ENCODE measurements at places on chromosomes 5 and 9.

DNA sequence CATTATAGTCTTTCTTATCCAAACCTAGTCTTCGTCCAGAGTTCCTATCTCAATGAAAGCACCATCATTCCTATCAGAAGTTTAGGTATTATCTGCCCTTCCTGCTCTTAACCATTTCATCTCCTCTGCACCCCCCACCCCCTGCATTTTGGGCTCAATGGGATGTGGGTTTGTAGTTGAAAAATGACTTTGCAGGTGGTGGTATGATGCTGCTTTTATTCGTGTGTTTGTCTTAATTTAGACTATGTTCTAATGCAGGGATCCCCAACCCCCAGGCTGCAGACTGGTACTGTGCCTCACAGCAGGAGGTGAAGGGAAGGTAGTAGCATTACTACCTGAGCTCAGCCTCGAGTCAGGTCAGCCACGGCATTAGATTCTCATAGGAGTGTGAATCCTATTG lies 49.4 kb upstream of the ZNF608 start:
- DNase-seq: no peak

DNA sequence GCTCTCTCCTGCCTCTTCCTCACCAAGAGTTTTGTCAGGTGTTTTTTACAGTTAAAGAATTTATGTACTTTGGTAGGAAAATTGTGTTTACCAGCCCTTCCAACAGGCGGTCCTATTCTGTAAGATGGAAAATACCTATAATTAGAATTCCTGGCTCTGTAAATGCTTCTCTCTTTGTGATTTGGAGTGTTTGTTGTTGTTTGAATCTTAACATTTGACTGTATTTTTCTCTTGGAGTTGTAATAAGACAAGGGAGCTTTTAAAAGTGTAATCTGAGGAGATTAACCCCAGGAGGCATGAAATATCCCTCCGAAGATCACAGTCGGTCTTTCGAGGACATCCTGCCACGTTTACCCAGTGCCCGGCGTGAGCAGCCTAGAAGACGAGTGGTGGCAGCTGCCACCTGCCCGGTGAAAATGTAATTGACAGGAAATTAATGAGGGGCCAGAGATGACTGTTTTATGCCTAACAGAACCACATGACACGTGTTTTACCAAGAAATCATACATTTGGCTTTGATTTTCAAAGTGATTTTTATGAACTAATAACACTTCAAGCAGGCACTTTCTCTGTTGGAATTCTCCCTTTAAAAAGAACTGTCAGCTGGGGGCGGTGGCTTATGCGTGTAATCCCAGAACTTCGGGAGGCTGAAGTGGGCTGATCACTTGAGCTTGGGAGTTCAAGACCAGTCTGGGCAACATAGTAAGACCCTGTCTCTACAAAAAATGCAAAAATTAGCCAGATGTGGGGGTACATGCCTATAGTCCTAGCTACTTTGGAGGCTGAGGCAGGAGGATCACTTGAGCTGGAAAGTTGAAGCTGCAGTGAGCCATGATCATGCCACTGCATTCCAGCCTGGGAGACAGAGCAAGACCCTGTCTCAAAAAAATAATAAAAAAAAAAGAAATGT lies 20.0 kb downstream of the ANKRD33B start:
- DNase-seq: no peak

DNA sequence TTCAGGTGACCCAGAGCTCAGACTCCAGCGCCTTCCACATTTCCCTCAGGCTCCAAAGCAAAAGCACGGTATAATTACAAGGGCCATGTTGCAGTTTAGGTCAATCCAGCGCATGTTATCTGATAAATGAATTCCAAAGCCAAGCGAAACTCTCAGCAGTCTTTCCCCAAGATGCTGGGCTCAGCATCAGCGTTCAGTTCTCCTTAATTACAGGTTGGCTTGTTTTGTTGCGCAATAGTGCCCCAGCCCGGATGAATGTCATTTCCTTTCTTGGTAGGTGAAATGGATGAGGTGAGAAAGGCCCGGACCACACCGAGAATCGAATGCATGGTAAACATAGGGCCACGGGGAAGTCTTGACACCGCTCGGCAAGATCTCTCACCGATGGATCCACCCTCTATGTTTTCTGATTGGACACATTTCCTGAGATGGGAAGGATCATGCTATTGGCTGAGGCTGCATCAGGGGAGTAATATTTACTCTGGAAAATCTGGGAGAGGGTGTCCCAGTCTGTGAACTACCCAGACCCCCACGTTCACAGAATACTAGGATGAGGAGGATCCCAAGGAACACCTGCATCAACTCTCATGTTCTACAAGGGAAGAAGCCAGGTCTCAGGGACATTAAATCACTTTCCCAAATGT lies 221.2 kb upstream of the ANKRD55 start:
- no peak for DNase-seq

DNA sequence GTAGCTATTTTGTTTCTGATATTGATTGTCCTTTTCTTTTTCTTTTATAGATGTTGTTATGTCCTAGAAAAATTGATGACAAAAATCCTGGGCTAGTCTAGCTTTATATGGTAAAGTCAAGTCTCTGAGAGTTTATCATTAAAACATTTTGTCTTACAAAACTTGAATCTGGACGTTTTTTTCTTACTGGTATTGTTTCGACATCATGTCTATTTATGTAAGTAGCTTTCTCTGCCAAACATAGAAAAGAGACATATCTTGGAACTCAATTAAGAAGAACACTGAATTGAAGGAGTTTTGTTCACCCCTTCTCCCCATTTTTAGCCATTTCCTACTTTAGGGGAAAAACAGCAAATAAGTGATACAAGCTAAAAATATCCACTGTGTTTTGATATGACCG lies 151.5 kb downstream of the ISOC1 start:
- DNase-seq: no peak

DNA sequence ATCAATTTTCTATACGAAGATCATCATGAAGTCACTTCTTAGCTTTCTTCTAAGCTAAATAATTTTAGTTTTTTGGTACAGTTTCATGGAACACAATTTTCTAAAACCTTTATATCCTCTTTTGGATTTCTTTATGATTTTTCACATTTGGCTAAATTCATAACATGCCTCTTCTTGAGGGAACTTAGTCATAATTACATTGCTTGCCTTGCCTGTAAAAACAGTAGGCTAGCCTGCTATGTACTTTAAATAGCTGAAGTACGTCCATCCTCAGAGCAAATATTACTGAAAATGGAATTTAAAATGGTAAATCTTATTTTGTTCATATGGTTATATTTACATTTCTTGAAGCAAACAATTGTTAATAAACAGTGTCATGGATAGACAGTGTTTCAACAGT lies 225.0 kb downstream of the VPS13A start:
- DNase-seq: no peak

GRCh38 chr9:105963343-105964099 lies 269.2 kb downstream of the TMEM38B start:
- no peak for DNase-seq

DNA sequence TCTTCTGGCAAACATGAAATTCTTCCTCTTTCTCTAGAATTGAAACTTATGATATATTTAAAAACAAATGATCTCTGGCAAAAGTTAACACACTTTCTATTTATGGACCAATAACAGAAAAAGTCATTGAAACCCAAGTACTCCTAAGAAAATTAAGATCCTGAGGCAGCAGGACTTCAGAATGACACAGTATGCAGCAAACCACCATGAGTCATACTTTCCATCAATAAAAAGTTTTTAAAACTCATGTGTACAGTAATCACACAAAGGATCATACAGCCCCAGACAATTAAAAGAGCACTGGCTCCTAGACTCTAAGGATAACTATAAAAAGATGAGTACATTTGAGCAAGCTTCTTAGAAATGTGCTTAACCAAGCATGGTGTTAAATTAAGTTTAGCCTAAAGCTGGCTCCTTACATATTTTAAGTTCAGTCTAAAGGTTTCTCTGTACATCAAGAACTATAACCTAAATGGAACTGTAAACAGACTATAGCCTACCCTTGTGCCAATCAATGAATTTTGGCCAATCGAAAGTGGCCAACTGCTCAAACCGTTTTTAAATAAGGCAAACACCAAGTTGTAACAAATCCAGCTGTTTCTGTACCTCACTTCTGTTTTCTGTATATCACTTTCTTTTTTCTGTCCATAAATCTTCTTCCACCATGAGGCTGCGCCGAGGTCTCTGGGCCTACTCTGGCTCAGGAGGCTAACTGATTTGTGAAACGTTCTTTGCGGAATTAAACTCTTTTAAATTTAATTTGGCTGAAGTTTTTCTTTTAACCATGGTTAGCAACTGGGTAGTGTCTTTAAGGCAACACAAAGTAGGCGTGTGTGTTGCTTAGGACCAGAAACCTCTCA lies 232.1 kb upstream of the PIK3R1 start:
- no peak for DNase-seq

DNA sequence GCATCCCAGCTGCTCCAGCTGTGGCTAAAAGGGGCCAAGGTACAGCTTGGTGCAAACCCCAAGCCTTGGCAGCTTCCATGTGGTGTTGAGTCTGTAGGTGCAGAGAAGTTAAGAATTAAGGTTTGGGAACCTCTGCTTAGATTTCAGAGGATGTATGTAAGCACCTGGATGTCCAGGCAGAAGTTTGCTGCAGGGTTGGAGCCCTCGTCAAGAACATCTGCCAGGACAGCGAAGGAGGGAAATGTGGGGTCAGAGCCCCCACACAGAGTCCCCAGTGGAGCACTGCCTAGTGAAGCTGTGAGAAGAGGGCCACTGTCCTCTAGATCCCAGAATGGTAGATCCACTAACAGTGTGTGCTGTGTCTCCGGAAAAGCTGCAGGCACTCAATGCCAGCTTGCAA lies 236.2 kb upstream of the ADRA1B start:
- DNase-seq: no peak

- DNase-seq: no peak
These were observed 57.9 kb upstream of the CCNG1 start for GRCh38 chr5:163379298-163380155.

GRCh38 chr5:126000507-126000906 lies 422.7 kb upstream of the GRAMD2B start:
- DNase-seq: no peak

GRCh38 chr5:609506-609905 lies 2.6 kb upstream of the CEP72 start:
- DNase-seq: no peak

DNA sequence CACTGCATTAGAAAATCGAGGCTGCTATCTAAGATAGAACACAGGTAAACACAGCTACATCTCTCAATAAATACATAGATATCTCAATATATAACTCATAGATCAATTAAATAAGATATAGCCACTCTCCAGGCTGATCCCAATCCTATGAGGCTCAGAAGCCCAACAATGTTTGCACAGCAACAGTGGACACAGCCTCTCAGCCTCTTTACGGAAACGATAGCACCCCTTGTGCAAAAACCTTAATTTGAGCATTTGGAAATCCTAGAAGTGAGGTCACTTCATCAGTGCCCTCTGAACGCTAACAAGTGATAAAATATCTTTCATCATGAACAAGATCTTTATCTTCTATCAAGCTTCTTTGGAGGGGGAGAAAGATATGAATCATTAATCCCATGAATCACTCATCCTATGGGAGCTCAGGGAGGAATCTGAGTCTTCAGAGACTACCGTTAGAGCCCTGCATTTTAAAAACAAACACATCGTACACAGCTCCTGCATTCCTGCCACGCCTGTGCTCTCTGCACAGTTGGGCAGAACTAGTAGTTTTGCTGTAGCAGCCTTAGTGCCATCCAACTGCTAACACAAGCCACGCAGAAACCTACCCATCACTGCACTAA lies 71.4 kb downstream of the MED27 start:
- no peak for DNase-seq

DNA sequence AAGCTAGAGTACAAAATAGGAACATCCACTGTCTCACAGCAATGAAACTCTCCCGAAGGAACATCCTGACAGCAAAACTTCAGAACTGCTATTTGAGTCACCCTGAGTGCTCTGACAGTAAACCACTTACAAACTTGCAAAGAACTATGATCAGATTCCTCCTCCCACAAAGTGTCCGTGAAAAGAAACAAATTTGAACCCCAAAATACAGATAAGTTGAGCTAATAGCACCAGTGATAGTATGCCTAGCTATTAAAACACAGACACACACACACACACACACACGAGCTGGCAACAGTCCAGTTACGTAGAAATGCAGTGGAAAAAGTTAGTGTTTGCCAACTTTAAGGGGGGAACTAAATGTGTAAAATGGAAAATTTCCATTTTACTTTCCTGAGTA lies 3.1 kb upstream of the GLIS3 start:
- no peak for DNase-seq

DNA sequence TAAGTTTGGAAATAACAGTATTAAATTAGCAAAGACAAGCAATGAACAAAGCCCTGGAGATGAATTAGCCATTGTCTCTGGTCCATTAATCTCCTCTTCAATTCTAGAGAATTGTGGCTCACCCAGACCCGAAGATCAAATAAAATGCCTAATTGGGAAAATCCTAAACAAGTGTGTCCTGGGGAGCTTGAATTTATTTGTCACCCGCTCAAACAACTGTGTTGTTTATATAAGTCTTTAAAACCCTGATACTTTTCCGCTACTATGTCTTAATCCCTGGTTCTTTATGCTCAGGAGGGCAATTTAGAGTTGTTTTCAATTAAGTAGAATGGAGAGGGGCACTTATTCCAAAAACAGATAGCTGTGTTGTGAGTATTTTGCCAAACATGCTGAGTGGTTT lies 128.4 kb downstream of the ANXA1 start:
- DNase-seq: no peak

- no peak for DNase-seq
These were observed 1.2 kb downstream of the PTBP3 start for GRCh38 chr9:112332214-112332613.

DNA sequence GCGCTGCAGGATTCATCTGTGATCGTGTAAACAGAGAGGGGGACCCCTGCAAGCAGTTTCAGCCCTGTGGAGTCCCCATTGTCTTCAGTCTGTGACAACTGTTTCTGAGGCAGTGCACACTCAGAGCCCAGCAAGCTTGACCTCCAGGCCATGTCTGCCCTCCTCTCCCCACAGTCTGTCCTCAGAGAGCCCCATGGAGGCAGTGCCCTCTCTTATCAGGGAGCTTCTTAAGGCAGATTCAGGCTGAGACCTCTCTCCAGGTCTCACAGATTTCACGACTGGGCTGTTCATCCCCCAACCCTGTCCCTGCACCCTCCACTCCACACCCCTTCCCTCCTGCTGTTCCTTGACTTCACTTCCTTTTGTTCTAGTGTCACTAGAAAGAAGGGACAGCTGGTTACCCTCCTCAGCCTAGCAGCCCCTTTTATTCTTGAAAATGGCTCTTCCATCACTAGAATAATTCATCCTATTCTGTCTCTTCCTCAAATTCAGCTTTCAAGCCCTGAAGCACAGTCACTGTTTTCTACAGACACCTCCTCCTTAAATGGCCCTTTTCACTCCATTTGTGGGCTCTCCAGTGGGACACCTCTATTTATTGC lies 218.4 kb downstream of the MED10 start:
- no peak for DNase-seq

GRCh38 chr5:125868036-125868435 lies 555.2 kb upstream of the GRAMD2B start:
- no peak for DNase-seq

DNA sequence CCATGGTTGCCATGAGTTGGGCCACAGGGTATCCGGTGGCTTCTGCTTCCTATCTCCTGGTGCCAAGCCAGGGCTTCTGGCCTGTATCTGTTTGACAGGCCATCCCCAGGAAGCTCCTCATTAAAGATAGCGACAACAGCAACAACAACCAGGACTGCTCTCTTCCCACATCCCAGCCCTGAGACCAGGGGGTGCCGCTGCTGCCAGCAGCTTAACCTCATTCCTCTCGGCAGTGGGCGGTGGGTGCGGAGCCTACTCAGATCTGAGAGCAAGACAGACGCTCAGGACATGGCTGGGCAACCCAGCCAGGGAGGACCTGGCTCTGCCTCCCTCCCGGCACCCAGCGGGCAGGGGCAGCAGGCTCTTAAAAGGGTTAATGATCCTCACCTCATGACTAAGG lies 98.3 kb downstream of the PSD2 start:
- no peak for DNase-seq

- no peak for DNase-seq
These were observed 457.4 kb upstream of the CDH18 start for GRCh38 chr5:20445326-20445860.
